ENCODE measurements at places on chromosomes 1 and 21.

GRCh38 chr1:65416767-65417166 is 3.7 kb upstream of the LEPR start:
- no peak for DNase-seq

DNA sequence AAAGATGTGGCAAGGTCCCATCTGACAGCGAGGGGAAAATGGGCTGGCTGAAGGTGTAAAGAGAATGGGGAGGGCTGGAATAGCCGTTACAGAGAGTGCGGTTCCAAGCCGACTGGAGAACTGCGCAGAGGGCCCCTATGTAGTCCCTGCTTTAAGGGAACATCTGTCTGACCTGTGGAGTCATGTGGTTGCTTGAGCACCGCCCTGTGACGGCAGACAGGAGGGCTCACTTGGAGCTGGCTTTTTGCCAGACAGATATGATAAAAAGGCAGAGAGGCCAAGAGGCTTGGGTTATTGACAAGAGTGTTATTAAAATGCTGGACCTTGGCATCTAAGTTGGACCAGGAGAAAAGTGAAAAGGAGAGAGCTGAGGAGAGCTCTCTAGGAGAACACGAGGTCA is 5.9 kb upstream of the PTPRF start:
- peak; percentile 34 for DNase-seq

DNA sequence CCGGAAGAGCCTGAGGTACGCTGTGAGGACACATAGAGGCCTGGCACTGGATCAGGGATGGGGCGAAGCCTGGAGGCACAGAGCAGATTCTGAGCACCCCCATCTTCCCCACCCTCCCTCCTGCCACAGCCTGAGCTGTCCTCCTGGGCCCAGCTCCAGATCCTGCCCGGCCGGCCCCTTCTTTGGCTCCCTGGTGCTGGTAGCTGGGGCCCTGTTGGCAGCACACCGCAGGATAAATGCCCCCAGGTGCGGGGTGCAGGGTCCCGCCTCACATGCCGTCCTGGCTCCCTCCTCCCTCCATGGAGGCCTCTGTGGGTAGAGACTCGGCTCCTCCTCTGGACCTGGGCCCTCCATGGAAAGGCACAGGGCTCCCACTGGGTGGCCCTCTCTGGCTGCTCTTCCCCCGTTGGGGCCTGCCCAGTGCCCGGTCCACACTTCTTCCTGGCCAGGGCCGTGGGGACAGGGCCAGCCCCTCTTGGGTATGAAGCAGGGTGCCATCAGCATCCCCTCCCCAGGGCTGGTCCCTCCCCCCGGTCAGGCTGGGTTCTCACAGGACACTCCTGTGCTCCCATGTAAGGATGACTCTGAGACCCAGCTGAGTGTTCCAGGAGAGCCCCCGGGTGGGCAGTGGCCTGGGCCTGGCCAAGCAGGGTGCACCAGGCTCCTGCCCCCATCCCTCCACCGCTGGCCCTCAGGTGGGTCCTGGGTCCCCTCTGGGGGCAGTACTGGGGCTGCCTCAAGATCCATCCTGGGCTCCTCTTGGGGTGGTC is 1.1 kb upstream of the OBSCN start:
- no peak for DNase-seq

DNA sequence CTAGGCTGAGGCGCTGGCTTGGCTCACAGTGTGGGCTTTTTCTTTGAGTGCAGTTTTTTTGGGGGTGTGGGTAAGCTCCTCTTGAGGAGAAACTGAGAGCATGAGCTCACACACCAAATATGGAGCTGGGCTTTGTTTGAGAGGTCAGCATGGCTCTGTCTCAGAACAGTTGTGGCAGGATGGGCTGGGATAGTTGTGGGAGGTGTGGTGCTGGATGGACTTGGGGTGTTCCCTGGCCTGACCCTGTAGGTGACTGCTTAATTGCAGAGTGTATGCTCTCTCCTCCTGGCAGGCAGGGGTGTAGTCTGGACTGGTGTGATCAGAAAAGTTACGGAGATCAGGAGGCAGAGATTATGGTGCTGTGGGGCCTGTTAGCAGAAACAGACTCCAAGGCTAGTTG is 64.3 kb upstream of the PGBD5 start:
- DNase-seq, result no peak

- no peak for DNase-seq
Observed at GRCh38 chr1:112537456-112537855, 28.7 kb downstream of the WNT2B start.

GRCh38 chr1:55310505-55310971 is 95.4 kb upstream of the USP24 start:
- no peak for DNase-seq

GRCh38 chr1:33575324-33575879 is 103.0 kb downstream of the ZSCAN20 start:
- no peak for DNase-seq

DNA sequence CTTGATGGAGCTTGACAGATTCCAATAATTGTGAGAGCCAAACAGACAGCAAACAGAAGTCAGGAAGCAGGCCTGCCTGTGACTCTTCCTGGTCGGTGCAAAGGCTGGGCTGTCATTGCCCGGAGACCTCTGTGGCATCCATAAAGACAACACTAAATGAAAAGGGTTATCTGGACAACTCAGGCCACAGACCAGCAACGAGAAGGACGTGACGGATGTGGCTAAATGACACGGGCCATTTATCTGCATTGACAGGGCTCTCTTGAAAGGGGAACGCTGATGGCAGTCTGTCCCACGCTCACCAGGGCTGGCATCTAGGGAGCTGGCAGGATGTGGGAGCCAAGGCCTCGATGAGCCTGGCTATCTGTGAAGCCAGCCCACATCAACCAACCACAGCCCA is 35.0 kb downstream of the HMGB4 start:
- DNase-seq, result no peak

- no peak for DNase-seq
Observed at GRCh38 chr1:218658899-218659298, 313.8 kb downstream of the TGFB2 start.

GRCh38 chr1:221015159-221015790 is 136.0 kb downstream of the HLX start:
- no peak for DNase-seq

DNA sequence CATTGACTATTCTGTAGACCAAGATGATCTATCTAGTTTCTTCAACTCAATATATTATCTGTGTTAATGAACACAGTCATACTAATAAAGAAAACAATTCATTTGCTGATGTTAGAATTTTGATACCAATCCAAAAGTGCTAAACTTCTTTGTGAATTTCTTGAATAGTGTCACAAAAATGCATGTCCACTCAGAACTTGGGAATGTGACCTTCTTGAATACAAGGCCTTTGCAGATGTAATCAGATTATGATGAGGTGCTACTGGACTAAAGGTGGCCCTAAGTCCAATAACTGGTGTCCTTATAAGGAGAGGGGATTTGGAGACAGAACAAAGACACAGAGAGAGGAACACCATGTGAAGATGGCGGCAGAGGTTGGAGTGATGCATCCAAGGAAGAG is 305.8 kb upstream of the ZP4 start:
- no peak for DNase-seq

DNA sequence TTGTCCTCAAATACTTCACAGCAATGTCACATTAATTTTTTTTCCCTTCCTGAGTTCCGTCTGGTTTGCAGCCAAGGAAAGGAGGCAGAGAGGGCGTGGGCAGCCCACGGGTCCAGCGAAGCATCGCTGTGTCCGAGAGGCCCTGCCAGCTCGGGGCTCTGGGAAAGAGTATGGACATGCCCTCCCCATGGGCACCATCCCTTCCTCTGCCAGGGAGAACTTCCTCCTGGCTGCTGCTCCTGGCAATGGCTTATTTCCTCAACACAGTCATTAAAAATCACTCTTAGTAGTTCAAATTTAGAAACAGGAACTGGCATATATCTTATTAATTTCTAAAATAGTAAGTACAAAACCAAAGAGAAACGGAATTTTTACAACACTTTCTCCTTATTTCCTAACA is 115.4 kb downstream of the RIPK4 start:
- no peak for DNase-seq

- no peak for DNase-seq
Observed at GRCh38 chr21:34280959-34281358, 82.8 kb upstream of the KCNE2 start.

DNA sequence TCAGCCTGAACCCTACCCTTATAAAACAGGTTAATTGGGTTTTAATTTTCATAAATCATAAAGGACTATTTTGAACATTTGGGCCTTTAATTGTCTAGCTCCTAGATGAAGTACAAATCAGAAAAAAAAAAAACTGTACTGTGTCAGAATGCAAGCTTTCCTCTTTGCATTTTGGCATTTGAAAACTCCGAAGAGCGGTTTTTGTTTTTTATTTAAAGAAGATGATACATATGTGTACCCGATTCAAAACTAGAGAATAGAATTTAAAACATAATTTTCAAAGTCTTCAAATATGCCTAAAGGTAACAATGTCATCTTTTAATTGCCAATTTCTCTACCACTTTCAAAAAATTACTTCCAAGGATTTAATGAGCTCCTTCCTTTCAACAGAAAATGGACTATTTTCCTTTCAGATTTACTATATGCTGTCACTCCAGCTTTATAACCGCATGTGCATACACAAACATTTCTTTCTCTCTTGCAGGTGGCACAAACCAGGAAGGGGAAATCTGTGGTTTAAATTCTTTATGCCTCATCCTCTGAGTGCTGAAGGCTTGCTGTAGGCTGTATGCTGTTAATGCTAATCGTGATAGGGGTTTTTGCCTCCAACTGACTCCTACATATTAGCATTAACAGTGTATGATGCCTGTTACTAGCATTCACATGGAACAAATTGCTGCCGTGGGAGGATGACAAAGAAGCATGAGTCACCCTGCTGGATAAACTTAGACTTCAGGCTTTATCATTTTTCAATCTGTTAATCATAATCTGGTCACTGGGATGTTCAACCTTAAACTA is 33.7 kb downstream of the MRPL39 start:
- DNase-seq, result no peak

DNA sequence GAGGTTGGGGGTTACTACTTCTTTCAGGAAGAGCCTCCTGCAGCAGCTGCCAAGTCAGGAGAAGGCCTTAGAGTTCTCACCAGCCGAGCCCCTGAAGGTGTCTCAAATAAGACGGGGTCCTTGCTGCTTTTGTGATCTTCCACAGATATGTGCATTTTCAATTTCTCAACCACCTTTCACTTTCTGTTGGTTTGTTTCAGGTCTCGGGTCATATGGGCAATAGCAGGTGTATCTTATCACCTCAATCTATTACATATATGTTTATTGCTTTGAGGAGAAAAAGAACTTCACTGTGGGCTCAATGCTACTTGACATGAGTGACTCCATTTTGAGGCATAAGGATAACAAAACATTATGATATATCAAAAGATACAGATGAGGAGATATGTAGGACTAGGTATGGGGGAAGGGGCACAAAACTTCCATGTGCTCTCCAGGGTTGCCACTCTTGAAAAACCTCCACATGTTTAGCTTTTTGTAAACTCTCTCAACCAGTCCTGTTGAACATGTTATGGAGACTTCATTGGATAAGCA is 1171.4 kb upstream of the ADGRL2 start:
- DNase-seq, result no peak

- DNase-seq, result no peak
Observed at GRCh38 chr1:223052462-223052861, 90.6 kb downstream of the TLR5 start.

DNA sequence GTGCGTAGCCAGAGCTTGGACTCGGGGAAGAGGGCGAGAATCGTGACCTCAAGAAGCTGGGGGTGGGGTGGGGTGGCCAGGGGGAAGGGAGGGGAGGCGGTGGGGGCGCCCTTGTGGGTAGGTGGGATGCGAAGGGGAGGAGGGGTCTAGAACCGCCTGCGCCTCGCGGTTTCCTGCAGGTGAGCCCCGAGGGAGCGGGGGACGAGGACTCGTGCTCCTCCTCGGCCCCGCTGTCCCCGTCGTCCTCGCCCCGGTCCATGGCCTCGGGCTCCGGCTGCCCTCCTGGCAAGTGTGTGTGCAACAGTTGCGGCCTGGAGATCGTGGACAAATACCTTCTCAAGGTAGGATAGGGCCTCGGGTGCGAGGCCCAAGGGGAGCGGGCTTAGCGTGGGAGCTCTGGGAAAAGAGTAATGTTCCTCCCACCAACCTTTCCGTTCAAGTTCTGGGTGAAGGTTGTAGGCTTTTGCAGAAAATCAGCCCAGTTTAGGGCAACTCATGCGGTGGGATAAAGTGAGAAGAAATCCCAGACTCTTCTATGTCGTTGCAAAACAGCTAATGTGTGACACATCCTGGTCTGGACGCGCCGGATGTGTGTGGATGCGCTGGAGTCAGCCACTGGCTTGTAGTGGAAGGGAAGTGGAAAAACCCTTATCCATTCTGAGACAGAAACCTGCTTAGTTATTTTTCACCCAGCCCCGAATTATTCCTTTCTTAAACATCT is 2.9 kb downstream of the LHX8 start:
- DNase-seq, result no peak

DNA sequence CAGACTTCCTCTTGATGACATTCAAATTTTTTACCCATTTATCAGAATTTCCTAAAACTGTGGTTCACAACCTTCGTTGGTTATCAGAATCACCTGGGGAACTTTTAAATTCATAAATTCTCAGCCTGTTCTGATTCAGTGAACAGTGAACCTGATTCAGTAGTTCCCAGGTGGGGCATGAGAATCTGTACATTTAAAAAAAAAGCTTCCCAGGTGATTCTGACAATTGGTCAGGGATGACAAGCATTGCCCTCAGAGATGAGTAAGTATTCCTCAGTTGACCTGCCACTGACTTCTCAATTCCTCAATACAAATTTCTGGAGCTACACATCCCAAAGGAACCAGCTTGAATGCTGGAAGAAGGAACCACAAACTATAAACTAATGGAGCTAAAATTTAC is 23.5 kb upstream of the CR2 start:
- no peak for DNase-seq

DNA sequence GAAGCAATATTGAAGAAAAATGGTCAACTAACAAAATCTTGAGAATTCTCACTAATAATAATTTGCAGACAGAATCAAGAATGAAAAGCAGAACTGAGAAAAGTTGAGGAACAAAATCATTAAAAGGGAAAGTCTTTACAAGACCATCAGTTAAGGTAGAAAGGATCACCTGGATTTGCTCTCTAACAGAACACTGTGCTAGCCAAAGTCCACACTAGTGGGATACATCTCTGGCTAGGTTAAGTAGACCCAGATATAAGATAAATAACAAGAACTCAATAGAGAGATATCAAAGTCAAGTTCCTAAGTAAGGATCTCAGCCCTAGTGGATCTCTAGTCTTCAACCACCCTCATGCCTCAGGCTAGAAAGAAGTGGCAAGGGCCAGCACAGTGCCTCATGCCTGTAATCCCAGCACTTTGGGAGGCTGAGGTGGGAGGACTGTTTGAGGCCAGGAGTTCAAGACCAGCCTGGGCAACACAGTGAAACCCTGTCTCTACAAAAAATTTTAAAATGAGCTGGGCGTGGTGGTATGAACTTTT is 19.6 kb downstream of the IPP start:
- DNase-seq, result no peak

DNA sequence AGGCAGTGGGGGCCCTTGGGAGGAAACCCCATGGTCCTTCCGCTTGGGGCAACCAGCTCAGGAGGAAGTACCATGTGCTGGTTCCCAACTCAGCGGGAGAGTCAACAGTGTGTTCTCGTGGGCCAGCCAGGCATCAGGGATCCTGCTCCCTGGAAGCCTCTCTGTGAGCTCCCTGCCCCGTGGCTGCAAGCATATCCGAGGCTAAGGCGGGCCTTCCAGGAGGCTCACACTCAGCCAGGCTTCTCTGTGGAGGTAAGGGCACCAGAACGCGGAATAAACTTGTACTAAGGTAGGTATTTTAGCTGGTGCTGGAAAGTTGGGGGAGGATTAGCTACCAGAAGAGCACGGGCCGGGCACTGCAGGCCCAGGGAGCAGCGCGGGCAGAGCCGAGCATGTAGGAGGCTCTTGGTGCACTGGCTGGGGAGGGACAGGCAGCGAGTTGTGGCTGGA is 74.7 kb upstream of the POU3F1 start:
- DNase-seq, result no peak

GRCh38 chr1:11576109-11576875 is 77.9 kb downstream of the FBXO2 start:
- DNase-seq, result peak; percentile 81

All from SK-N-DZ (cell line).